ENCODE measurements at places on chromosomes 5 and 9.
A peak's percentile ranks its signal among the peaks of the same experiment; 100 is the strongest.

DNA sequence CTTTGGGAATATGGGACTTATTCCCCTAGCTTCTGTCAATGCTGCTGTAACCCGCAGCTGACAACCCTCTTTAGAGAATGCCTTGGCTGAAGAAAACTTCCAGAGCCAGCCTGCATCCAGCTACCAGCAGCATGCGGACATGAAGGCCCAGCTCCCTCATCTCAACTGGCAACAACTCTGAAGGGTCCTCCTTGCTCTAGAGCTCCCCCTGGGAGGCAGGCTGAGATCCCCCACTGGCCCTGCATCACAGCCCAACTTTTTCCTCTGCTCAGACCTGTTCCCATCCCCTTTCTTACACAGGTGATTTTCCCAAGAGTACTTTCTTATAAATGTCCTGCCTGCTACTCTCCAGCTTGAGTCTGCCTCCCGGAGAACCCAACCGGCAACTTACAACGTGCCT is 18.7 kb upstream of the WNT8A start:
- no peak for DNase-seq

DNA sequence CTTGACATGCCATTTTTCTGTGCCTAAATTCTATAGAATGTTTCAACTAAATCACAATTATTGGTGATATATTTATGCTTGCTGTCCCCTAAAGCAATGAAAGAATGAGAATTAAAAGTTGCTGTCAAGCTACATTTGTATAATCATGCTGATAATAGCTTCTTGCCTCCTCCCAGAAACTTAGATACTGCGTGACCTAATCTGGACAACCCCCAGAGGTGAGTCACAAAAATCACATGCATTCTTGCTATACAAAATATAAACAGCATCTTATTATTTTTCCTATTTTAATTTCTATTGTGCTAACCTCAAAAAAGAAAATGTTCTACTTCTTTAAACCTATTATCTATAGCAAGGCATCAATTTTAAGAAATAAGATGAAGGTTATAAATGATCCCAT is 995.8 kb upstream of the ACO1 start:
- no peak for DNase-seq

- no peak for DNase-seq
Measured at GRCh38 chr5:86869268-86869667, 251.5 kb downstream of the COX7C start.

- no peak for DNase-seq
Measured at GRCh38 chr9:14214065-14214684, 99.8 kb downstream of the NFIB start.

DNA sequence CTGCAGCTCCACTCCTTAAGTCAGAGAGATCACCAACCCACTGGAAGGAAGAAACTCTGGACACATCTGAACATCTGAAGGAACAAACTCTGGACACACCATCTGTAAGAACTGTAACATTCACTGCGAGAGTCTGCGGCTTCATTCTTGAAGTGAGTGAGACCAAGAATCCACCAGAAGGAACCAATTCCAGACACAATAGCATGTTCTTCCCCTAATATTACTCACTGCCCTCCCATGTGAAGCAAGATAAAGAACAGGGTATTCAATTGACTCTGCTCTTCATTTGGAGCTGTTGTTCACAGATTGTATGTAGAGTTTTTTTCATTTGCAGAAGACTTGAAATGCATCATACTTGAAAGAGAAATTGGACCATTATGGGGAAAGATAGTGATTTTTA is 10.8 kb downstream of the SAXO1 start:
- DNase-seq = no peak

DNA sequence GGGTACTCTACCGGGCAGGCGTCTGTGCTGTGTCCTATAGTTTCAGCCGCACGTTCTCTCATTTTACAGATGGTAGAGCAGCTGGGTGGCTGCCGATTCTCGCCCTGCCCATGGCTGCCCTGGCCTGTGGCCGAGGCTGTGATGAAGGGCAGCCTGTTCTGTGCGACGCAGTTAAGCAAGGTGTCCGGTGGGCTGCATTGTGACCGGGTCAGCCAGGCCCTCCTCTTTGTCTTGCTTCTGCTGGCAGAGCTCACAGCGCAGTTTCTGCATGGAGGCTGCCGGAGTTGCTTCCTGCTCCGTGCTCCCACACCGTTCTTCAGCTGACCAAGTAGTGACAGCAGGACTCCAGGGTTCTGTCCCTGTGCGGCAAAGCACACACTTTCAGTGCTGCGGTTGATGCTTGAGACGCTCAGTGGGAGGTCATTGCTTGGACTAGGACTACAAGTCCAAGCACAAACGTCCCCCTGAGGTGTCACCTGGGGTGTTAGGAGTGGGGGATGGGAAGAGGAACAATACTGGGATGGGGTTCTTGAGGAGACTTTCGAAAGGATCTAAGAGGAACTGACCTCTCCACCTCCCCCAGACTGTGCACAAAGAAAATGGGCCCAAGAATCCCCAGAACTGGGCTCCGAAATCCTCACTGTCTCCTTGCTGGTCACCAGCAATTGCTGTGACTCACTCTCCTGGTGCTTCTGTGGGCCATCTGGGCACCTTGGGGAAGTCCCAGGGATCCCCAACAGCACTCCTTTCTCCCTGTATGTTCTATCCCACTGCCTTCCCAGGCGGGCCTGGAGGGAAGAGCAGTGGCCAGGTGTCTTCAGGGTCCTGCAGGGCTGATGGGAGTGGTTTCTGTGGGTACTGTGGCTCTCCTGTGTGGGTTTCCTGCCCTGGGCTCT is 58.2 kb downstream of the GADD45G start:
- DNase-seq = no peak

GRCh38 chr5:31965227-31965626 is 208.9 kb downstream of the GOLPH3 start:
- no peak for DNase-seq

- no peak for DNase-seq
Measured at GRCh38 chr9:87883274-87883673, 597 bp downstream of the SPATA31E1 start.

- DNase-seq = no peak
Measured at GRCh38 chr9:116160676-116161571, 7.3 kb downstream of the PAPPA start.

- no peak for DNase-seq
Measured at GRCh38 chr5:458547-459353, 15.8 kb downstream of the EXOC3 start.

GRCh38 chr9:129637102-129637501 is 4.8 kb downstream of the ASB6 start:
- DNase-seq = no peak

GRCh38 chr9:36402536-36402935 is 2.5 kb upstream of the RNF38 start:
- no peak for DNase-seq

DNA sequence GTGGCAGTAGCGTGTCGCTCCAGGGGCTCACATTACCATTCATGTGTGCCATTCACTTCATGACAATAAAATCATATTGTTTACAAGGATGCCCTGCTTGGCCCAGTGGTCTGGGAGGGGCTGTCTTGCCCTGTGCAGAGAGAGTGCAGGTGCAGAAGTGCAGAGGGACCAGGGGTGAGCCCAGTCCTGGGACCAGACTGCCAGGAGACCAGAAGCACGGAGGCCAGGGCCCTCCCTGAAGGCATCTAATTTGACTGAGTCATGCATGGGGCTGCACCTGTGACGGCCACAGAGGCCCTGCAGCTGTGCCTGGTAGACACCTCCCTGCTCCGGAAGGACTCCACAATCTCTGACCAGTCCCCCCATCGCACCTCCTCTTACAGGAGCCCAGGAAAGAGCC is 164.4 kb upstream of the FOXD4L5 start:
- DNase-seq = no peak

DNA sequence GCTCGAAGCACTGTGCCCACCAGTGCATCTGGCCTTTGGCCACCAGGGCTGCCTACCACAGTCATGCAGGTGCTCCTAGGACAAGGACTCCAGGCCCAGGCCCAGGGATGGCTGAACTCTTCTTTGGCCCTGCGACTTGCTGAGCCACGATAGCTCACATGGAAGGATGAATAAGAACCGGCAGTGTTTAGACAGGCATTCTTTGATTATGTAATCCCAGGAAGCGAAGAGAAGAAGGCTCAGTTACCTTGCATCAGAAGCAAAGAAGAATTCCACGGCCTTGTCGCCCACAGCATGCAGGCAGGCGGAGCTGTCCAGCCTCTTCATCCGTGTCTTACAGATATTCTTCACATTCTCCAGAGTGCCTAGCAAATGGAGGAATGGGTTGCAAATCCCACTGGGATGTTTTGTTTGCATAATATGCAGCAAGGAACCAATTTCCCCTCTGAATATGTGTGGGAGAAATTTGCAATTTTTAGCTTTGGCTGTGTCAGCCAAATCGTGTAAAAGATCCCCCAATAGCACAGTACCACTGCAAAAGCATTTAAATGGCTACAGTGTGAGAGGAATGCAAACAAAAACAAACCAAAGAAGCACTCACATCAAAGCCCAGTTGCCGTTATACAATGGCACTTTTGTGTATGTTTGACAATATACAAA is 29.1 kb downstream of the GFPT2 start:
- DNase-seq = no peak

DNA sequence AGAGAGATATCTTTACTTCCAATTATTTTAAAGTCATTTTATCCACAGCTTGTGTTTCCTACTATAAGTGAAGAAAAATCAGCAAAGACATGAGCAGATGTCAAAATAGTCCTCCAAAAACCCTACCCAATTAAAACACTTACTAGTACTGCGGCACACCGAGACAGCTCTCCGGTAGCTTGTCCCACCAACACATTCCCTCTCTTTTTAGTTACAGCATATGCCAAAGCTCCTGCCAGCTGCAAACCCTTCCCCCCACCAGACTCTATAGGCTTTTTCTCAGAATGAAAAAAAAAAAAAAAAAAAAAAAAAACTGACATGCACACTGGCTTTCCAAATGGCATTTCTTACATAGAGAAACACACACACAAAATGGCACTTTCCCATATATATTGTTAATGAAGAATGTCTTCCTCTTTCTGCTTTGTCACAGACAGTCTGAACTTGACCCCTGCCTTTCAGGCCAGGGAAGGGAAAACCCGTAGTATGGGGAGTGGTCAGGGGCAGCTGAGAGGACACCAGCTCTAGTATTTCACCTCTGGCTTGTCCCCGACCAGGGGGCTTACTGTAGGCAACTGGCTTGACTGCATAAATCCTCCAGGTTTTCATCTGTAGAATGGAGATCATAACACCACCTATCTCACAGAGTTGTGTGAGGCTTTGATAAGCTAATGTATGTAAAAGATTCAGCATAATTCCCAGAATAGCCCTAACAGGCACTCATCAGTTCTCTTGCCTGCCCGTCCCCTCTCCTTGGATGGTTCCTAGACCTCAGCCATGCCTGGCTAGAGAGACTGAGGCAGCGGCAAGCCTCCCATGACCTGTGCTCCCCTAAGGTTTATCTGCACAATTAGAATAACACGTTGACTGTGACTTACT is 233.6 kb downstream of the CRB2 start:
- DNase-seq = no peak

DNA sequence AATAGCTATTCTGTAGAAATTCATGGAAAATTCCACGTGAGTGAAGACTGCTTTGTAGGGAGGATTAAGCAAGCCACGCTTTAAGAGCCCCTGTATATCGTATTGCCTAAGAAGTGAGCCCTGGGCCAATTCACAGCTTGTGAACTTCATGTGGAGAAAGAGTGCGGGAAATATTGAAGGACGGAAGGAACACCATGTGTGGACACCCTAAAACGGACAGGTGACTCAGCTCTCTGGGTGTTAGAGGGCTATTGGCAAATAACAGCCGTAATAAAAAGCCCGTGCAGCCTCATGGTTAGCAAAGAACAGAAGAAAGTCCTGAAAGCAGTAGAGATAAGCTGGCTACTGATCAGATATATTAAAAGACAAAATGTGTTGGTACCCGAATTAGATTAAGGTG is 26.4 kb downstream of the ZNF366 start:
- no peak for DNase-seq

DNA sequence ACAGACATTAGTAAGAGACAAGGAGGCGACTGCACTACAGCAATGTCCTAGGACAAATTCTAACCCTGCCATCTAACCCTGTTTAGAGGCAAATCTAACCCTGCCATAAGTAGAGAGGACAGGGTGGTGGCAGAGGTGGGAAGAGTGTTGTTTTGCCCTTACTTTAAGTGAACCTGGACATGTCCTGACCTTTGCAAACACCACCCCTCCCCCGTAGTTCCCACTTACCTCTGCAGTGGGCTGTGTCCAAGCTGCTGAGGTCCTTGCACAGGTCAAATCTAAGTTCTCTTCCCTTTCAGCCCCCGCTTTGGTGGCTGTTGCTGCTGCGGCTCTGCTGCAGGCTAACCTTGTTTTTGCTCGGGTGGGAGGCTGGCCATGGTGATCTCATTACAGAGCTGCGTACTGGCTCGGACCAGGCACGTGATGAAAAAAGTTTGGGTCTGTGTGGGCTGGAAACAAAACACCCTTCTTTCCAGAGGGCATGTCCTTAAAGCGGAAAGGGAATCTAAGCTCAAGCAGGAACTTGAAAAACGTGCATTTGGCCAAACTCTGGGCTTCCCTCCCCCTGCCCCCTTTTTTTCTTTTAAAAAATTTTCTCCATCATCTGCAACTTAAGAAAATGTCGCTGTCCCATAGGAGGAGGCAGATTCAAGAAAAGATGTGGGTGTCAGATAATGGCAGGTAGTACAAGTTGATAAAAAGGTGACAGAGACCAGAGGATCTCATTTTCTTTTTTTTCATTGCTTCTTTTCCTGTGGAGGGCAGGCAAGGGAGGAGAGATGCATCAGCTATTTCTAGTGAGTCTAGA is at the start of gene FAXDC2:
TSS of gene FAXDC2 (minus strand) at position 349 of the 808 bp plus-strand sequence. CDS start 12,425 bp downstream, outside the sequence.
- DNase-seq = no peak

DNA sequence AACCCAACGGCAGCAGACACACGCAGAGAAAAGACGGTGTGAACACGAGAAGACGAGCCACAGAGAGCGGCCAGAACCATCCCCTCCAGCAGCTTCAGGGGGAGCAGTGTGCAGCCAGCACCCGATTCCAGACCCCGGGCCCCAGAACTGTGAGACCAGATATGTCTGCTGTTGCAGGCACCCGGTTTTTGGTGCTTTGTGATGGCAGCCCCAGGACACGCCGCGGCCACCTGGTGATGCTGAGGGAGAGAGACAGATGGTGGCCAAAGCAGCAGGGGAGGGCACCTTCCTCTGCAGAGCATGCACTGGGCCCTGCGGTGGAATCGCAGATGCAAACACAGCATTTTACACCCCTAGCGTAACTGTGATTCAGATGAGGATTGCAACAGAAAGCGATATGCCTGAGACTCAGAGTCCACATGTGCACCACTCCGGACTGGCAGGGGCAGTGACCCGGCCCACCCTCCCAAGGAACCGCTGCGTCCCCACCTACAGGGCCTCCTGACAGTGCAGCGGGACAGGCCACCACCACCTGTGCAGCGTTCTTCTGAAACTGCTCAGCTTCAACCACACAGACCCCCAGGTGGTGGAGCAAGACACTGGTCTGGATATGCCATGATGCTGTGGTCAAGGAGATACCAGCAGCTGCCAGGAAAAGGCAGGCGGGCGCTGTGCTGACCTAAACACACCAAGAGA is 24.0 kb downstream of the ZDHHC11B start:
- DNase-seq = peak; percentile 59

- peak; percentile 65 for DNase-seq
Measured at GRCh38 chr9:93682155-93682968, 106.0 kb downstream of the PHF2 start.

GRCh38 chr5:73446631-73447529 is 1.7 kb downstream of the FOXD1 start:
- DNase-seq = peak; percentile 31
